ENCODE measurements at places on chromosomes 1 and 21.

GRCh38 chr1:28737307-28738132 lies 780 bp downstream of the YTHDF2 start:
- peak; percentile 52 for DNase-seq

DNA sequence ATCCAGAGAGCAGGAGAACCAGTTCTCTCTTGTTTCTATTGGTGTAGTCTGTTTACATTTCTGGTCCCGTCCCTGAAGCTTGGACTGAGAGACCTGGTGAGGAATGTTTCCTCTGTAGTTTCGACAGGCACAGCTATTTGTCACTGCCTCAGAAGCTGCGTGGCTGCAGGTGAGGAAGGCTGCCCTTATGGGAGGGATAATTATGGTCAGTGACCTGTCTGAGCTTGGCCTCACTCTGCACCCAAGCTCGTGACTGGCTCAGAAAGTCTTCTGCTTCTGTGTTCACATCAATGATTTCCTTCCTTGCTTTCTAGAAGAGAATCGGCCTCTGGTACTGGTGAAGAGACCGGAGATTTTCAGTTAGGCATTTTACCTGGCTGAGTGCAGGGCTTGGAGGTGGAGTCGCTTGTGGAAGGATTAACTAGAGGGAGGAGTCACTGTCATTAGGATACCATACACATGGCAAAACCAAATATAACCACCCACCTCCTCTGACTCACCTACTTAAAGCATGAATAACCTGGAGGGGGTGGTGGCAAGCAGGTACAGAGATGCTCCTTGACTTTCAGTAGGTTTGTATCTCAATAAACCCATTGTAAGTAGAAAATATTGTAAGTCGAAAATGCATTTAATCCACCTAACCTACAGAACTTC lies 19.9 kb upstream of the WDR26 start:
- DNase-seq: no peak

GRCh38 chr1:155463865-155464650 lies 98.5 kb downstream of the ASH1L start:
- DNase-seq: no peak

DNA sequence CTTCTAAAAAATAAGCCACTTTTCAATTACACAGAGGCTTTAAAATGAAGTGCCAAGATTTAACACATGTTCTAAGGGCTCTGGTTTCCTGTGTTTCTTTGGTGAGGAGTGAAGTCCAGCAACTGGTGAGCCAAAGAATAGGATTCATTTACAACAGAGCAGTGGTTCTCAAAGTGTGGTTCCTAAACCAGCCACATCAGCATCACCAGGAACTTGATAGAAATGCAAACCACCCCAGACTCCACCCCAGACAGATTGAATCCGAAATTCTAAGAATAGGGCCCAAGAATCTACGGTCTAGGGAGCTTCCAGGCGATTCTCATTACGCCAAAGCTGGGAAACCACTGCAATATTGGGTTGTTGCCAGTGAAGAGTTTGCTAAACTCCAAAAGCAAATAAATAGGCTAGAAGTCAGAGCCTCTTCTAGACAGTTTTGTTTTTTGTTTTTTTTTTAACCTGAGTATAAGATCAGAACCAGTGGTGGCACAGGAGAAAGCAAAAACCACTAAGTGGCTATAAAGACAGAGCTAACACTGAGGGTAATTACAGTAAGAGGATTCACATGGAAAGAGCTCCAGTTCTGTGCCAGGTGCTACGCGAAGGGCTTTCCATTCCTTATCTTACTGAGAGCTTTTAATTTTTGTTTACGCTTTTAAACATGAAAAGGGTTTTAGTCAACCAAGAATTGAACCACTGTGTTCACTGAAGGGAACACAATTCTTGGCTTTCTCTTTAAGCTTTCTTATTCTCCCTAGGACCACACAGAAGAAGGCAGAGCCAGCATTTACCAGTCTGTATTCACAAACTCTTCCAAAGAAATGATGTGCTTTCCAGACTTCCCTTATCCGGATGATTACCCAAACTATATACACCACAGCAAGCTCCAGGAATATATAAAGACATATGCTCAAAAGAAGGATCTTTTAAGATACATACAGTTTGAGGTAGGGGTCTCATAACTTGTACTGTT lies 42.4 kb upstream of the FMO2 start:
- DNase-seq: no peak

GRCh38 chr1:119371815-119372214 lies 3.2 kb downstream of the HAO2 start:
- DNase-seq: no peak

DNA sequence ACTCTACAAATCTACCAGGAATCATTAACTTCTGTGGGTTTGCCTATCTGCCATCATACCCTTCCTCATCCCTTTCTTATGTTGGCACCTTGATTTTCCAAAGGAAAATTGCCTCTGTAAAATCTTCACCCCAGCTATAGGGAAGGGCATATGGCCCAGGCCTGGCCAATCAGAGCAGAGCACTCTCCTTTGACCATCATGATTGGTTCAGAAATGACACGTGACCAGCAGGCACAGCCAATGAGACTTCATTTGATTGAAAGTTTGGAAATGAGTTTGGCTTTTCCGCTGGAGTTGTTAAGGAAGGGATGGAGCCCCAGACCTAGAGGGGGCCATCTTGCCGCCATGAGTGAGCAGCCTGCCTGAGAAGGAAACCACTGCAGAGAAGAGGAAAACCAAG lies 35.1 kb upstream of the IFFO2 start:
- DNase-seq: no peak

GRCh38 chr1:223702735-223703667 lies 9.3 kb upstream of the CAPN2 start:
- DNase-seq: no peak

DNA sequence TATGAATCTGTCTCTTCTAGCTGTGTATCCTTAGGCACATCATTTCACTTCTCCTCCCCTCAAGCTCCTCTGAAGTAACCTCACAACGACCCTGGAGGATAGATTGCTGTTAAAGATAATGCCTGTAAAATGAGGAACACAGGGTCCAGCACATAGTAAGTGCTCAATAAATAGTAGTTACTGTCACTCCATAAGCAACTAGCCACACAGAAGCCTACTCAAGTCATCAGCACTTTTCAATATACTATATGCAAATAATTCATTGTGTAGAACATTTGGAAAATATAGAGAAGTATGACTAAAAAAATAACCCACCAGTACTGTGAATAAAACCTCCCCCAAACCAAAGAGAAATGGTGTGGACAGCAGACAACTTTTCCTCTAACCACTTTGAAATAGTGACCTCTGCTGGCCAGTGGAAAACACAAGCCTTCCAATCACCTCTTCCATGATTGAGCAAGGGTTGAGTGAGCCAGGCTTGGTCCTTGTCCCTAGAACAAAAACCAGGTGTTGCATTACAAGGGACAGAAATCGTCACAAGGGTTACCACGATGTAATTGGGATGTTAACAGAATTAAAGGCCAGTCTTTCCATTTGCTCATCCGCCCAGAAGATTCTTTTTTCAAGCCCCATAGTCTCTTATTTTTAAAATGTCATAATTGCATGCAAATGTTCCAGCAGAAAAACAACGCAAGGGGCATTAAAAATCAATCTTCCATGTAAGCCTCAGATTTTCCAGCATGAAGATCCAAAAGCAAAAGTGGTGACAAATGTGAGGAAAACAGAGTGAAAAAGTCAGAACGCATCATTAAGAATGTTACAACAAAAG lies 15.7 kb upstream of the GLIS1 start:
- DNase-seq: peak; percentile 39

- DNase-seq: no peak
Observed at GRCh38 chr1:239011382-239011781, 375.0 kb upstream of the CHRM3 start.

DNA sequence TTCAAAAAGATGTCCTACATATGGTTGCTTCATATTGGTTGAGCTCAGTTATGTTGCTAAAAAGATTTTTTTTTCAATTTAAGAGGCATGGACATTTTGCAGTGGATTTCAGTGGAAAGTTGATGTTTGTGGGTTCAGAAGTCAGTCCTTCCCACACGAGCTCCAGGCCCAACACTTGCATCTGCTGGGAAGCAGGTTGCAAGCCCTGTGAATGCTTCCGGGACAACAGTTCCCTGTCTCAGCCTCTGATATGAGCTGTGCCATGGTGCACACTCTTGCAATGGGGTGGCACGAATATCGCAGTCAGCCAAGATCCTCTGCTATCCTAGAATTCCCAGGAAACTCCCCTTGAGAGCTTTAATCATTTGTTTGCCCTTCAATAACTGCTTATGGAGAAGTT lies 30.3 kb upstream of the ABCG1 start:
- no peak for DNase-seq

DNA sequence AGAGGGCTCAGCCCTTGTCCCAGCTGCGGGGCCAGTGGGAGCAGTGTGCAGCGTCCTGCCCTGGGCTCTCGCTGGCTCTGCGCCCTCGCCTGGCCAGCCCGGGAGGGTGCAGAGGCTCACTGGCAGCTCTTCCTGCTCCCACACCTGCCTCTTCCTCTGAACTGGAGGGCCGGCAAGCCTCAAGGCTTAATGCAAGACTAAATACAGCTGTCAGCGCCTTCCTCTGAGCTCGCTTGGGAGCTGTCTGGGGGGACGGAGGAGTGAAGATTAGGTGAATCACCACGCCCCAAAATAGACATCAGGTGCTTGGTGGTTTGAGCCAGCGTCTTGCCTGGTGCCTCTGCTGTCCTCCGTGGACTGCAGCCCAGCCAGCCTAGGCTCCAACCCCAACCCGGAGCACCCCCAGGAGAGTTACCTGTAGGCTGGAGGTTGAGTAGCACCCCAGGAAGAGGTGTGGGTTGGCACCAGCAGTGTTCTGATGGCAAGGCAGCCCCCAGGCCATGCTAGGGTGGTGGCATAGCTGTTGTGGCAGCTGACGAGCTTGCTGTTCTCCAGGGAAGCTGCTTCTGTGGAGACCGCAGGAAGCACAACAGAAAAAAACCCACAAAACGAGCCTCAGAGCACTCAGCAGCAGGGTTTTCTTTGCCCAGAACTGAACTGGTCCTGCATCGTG lies 36.9 kb downstream of the UMODL1 start:
- DNase-seq: peak; percentile 66

GRCh38 chr1:159205225-159205624 lies 550 bp downstream of the ACKR1 start:
- DNase-seq: no peak

- no peak for DNase-seq
Observed at GRCh38 chr21:31222142-31222541, 121.9 kb downstream of the TIAM1 start.

Data from stimulated activated CD4-positive, alpha-beta T cell treated with anti-CD3 and anti-CD28 coated beads, Interleukin-2, amount 100 ng/mL, for 48 hours (primary cell).